ENCODE measurements at places on chromosomes 12 and 14.

DNA sequence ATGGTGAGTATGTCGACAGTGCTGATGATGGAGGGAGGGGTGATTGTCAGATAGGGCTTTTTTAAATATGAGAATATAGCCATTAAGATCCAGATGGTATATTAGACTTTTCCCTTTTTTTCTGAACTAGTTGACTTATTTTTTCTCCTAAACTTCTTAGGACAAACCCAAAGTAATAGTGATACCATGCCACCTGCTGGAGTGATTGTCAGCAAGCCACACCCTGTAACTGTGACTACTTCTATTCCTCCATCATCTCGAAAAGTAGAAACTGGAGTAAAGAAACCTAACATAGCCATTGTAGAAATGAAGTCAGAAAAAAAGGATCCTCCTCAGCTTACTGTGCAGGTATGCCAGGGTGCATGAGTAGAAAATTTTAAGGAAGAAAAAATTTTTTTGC lies 40.1 kb downstream of the KIAA0586 start:
- no peak for DNase-seq

GRCh38 chr14:76768671-76769500 lies 7.6 kb downstream of the VASH1 start:
- DNase-seq = no peak

DNA sequence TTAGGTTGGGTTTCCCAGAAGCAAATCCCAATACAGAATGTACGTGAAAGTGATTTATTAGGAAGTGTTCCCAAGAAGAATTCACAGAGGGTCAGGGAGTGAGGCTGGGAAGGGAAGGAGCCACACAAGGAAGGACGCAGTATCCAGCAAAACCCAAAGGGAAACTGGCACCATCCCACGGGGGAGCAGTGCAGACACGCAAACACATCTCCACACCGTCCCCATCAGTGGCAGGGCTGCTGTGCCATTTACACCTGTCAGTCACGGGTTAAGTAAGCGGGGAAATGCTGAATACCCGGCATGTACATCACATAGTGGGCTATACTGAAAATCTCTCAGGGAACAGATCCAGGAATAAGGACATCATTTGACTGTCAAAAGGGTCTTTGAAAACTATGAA lies 93.9 kb downstream of the SLC38A1 start:
- DNase-seq = no peak

DNA sequence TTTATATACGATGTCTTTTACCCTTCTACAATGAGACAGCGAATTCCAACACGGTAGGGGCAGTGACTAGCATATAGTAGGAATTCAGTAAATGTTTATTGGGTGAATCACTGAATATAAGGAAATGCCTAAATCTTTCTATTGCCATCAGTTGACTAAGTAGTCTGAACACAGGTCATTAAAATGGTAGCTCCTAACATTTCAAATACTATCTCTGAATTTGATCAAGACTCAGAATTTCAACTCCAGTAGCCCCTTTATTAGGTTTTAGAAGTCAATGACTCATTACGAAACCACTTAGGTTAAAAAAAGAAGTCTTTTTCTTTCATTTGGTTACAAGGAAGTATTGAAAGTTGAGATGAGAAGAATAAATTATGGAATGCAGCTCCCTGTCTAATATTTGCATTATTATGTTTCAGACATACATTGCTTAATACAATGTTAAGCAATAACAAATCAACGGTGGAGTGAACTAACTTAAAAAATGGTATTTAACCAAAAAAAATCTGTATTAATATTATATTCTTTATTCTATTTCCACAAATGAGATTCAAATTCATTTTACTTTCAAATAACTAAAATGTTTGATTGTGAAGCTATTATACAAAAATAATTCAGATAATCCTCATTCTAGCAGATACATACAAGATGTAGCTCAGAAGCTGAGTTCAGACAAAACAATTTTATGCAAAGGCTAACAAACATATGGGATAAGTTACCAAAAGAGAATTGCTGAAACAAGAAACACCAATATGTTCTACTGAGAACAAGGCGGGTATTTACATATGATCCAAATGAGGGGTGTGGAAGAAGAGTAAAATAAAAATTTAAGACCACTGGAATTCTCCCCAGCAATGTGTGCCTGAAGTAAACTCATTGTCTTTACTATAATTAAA lies 302.7 kb downstream of the CEP128 start:
- DNase-seq = no peak
